Ovary (tissue), 10 donors: ENCODE measurements at places on chromosomes 5 and 9.

DNA sequence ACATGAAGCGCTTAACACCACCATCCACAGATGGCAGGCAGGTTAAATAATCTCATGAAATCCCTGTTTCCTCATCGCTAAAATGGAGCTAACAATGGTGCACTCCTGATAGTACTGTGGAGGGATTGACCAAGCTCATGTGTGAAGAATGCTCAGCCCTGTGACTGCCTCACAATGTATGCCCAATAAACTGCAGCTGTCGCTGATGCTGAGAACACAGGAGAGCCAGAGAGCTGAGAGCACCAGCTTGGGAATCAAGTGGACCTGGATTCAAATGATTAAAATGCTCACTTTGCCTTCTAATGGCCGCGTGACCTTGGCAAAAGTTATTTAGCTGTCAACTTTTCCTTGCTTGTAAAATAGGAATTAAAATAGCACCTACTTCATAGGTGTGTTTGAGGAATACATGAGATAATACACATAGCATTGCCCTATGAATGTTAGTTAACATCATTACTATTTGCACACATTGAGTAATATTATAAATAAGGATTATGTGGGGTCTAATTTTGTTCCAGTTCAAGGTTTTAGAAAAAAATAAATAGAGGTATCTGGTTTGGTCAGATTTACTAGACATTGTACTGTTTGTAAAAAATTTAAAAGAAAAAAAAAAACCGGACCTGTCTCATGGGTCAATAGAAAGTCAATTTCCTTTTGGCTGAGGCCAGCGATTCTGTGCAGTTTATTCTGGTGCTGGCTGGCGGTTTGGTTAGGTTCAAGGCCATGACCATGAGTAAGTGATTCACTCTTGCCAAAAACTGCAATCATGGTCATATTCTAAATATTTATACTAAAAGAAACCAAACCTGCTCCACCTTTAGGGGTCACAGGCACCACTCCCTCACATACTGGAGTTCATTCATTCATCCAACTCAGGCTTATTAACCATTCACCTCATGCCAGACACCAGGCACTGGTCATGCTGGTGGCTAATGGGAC lies 101.3 kb downstream of the SH3TC2 start:
- H3K27ac ChIP-seq = no peak overlapping the region
- no peak for DNase-seq
- H3K4me3 ChIP-seq = no peak overlapping the region
- no peaks in the 10 kb centered on the region for H3K27me3 ChIP-seq
- H3K4me1 ChIP-seq = no peaks in the 10 kb centered on the region
- no peaks in the 10 kb centered on the region for H3K36me3 ChIP-seq

DNA sequence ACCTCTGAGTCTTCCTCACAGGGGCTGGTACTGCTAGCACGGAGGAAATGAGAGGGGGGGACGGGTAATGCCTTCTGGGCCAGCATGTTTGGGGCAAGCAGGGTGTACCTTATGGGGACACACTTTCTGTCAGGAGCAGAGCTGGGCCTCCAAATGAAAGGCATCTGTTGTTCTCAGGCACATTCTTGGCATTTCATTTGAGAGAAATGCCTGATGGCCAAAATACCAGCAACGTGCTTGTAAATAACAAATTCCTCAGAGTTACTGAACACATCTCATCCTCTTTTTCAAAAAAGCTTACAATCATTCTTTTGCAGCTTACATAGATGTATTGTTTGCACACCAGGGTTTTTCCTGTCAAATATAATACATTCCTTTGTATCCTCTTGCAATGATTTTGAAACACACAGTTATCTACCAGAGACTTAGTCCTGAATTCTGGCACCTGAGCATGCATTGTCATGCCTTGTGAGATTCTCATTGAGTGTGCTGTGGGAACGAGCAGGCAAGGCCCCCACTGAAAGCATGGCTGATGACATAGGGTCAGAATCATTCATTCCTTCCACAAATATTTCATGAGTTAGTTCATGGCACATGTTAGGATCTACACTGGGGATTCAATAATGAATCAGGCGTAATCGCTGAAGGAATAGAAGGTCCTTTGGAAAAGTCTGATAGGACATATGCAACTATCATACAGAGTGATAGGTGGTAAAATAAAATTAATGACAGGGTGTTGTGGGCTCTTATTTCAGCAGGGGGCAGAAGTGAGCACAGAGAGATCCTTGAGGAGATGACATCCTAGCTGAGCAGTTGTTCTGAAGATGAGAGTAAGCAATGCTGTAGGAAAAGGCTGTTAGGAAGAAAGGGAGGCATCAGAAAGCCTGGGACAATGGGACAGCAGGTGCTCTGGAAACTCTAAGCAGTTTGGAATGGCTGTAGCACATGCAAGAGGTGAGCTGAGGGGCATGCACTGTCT lies 260.9 kb upstream of the TUT7 start:
- no peaks in the 10 kb centered on the region for H3K36me3 ChIP-seq
- no peaks in the 10 kb centered on the region for H3K4me1 ChIP-seq
- H3K27me3 ChIP-seq = no peaks in the 10 kb centered on the region
- no peak overlapping the region for H3K27ac ChIP-seq

DNA sequence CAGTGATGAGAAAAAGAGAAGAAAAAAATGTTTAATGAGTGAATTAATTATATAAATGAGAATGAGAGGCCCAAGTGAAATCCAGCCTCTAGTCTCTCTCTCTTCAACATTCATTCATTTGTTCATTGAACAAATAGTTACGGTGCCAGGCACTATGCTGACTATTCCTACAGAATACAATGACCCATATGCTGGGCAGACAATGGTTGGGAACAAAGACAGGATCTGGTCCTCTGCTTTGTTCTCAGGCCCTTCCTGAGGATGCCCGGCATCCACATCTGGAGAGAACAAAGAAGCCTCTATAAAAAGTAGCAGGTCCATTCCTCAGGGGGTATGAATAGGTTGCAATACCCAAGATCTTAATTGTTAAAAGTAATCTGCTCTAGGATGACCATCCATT lies 6.9 kb downstream of the ADAM19 start:
- H3K4me1 ChIP-seq = no peaks in the 10 kb centered on the region
- no peaks in the 10 kb centered on the region for H3K27me3 ChIP-seq
- no peak overlapping the region for H3K4me3 ChIP-seq
- no peak for DNase-seq

DNA sequence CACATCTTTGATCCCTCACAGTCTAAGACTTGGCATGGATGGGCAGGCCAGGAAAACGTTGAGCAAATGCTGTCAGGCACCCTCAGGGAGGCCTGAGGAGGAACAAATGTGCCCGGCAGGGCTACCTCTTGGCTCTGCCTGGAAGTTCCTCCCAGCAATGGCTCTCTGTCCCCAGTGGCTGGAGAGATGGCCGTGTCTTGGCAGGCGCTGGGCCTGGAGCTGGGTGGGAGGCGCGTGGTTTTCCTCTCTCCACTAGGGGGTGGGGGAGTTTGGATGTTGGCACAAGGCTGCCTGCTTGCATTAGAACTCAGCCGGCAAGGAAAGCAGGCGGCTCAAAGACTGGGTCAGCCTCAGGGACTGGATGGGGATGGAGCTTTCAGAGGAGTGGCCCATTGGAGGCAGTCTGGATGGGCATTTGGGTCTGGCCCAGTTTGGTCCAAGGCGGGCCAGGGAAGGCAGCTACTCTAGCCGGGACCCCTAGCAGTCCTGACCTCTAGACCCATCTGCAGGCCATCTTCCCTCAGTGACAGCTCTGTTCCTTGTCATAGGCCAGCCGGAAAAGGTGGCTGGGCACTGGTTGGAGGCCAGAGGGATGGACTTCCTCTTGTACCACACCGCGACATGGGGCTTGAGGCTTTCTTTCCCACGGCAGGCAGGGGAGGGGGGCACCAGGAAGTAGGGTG lies 68.2 kb upstream of the STC2 start:
- no peaks in the 10 kb centered on the region for H3K36me3 ChIP-seq
- peaks cover 2% of the 10 kb centered on the region for H3K4me1 ChIP-seq
- no peak overlapping the region for H3K4me3 ChIP-seq
- no peak for DNase-seq
- H3K27ac ChIP-seq = no peak overlapping the region

GRCh38 chr5:17004441-17005106 lies 68.5 kb upstream of the MYO10 start:
- no peak for DNase-seq
- no peak overlapping the region for H3K4me3 ChIP-seq
- no peaks in the 10 kb centered on the region for H3K36me3 ChIP-seq
- no peaks in the 10 kb centered on the region for H3K4me1 ChIP-seq
- no peak overlapping the region for H3K27ac ChIP-seq

DNA sequence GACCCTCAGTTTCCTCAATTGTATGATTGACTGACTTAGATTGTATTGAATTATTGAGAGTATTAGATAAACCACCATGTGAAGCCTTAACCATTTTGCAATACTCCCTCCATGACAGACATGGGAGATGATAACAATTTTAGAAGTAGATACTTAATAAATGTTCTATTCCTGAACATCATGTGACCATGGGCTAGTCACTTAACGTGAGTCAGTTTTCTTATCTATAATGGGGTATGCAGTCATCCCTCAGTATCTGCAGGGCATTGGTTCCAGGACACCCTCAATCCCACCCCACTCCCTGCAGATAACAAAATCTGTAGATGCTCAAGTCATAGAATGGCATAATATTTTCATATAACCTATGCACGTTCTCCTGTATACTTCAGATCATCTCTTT lies 31.0 kb downstream of the SNX18 start:
- no peak for DNase-seq
- H3K4me1 ChIP-seq = peaks cover 11% of the 10 kb centered on the region

DNA sequence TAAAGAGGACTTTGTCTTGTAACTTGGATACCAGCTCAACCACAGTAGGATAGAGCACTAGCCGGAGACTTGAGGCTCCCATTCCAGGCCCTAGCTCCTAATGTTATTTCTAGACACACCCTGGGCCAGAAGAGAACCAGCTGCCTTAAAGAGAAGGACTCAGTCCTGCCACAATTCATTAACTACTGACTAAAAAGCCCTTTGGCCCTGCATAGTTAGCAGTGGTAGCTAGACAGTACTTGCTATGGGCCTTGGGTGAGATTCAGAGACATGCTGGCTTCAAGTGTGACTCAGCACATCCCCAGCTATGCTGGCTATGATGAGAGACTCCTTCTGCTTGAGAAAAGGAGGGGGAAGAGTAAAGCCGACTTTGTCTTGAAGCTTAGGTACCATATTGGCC lies 47.3 kb downstream of the TMEM167A start:
- H3K4me3 ChIP-seq = no peak overlapping the region
- no peaks in the 10 kb centered on the region for H3K27me3 ChIP-seq
- no peak overlapping the region for H3K27ac ChIP-seq
- no peak for DNase-seq
- H3K4me1 ChIP-seq = no peaks in the 10 kb centered on the region

- H3K27ac ChIP-seq = no peak overlapping the region
- H3K4me1 ChIP-seq = no peaks in the 10 kb centered on the region
- no peak for DNase-seq
- no peaks in the 10 kb centered on the region for H3K36me3 ChIP-seq
Measured at GRCh38 chr5:176501333-176501732, 35.9 kb downstream of the RNF44 start.

DNA sequence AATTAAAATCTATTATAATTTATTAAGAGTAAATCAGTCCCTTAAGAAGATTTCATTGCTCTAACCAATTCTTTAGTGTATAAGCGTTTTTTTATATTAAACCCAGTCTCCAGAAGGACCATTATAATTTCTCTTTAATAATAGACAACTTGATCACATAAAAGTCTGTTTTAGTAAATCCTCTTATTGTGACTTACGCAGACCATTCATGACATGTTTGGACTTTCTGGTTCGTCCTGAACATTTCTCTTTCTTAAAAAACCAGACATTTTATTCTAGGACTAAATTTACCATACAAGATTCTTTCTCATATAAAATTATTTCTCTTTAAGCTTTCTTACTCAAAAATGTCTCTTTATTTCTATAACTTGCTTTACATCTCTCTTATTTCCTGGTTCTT lies 196.2 kb upstream of the RAI14 start:
- no peak for DNase-seq
- H3K27me3 ChIP-seq = no peaks in the 10 kb centered on the region
- no peak overlapping the region for H3K27ac ChIP-seq
- no peaks in the 10 kb centered on the region for H3K36me3 ChIP-seq
- H3K4me1 ChIP-seq = no peaks in the 10 kb centered on the region

- H3K27ac ChIP-seq = no peak overlapping the region
- H3K36me3 ChIP-seq = no peaks in the 10 kb centered on the region
- no peaks in the 10 kb centered on the region for H3K27me3 ChIP-seq
- peak; percentile 68 for DNase-seq
- H3K4me1 ChIP-seq = no peaks in the 10 kb centered on the region
- H3K4me3 ChIP-seq = no peak overlapping the region
Measured at GRCh38 chr5:178279723-178280438, 47.3 kb upstream of the PHYKPL start.

- no peak overlapping the region for H3K27ac ChIP-seq
- H3K4me3 ChIP-seq = no peak overlapping the region
- no peaks in the 10 kb centered on the region for H3K36me3 ChIP-seq
- no peaks in the 10 kb centered on the region for H3K27me3 ChIP-seq
Measured at GRCh38 chr5:100757618-100758017, 145.5 kb downstream of the ST8SIA4 start.

DNA sequence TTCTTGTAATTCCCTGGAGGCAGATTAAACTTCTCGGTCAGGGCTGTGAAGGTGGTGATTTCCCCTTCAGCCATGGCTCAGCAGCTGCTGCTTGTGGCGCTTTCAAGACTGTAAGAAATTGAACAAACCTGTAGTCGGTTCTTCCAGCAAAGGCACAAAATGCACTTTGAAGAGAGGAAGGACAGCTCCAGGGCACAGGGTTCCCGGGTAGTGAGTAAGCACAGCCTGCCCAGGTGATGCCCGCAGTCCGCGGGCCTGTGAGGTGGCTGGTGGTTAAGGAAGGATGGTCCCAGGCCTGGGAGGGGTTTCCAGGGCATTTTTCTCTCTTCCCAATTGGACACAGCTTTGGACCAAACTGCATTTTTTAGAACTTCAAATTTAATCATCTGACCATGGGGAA lies 71.8 kb downstream of the FGF1 start:
- DNase-seq = no peak
- no peak overlapping the region for H3K27ac ChIP-seq
- no peaks in the 10 kb centered on the region for H3K36me3 ChIP-seq
- no peak overlapping the region for H3K4me3 ChIP-seq
- no peaks in the 10 kb centered on the region for H3K27me3 ChIP-seq
- H3K4me1 ChIP-seq = no peaks in the 10 kb centered on the region

- H3K27ac ChIP-seq = no peak overlapping the region
- H3K4me1 ChIP-seq = no peaks in the 10 kb centered on the region
- H3K4me3 ChIP-seq = no peak overlapping the region
- no peaks in the 10 kb centered on the region for H3K27me3 ChIP-seq
- no peaks in the 10 kb centered on the region for H3K36me3 ChIP-seq
Measured at GRCh38 chr9:98597236-98597771, 111.4 kb downstream of the GABBR2 start.

DNA sequence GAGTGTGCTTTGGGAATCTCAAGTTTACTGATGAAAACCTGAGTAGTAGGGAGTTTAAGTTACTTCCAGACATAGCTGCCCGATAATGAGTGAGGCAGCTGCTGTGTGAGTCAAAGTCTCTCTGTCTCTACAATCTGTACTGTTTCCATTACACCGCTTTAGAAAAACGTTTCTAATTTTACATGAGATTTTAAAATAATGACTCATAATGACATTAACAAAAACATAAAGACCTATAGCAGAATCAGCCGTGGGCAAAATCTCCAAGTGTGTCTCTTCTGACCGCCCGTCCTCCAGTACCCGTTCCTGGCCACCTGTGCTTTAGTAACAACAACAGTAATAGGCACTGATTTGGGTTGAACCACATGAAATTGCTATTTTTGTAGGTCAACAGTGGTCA lies 69.6 kb upstream of the PRRC1 start:
- H3K4me1 ChIP-seq = no peaks in the 10 kb centered on the region
- no peaks in the 10 kb centered on the region for H3K27me3 ChIP-seq
- no peak for DNase-seq
- no peak overlapping the region for H3K27ac ChIP-seq
